ENCODE measurements at places on chromosomes 5 and 9. TPM values are rescaled to one million over a fixed set of nuclear protein-coding genes. Genes with fewer than 3 reads are reported as not detected.

- no peaks in the 10 kb centered on the region for H3K27me3 ChIP-seq
- no peaks in the 10 kb centered on the region for H3K36me3 ChIP-seq
- no peaks in the 10 kb centered on the region for H3K4me1 ChIP-seq
- no peak for DNase-seq
- H3K4me3 ChIP-seq, result no peak overlapping the region
Measured at GRCh38 chr5:112208699-112209615, 210.1 kb downstream of the EPB41L4A start.

DNA sequence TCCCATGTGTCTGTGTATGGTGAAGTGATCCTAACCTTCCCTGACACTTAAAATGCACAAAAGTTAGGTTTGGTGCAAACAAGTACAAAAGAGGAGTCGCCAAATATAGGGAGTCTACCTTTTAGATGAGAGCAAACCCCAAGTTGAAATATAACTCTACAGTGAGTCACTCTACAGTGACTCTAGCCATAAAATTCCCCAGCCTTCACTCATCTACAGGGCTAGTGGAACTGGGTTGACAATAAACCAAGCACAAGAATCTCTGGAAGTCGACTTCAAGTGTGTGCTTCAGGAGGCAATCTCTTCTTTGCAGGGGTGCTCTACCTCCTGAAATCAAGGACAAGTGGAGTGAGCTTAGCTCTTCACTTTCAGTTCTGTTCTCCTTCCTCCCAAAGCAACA is 3.3 kb downstream of the SHISAL2B start:
- H3K27me3 ChIP-seq, result no peaks in the 10 kb centered on the region
- H3K27ac ChIP-seq, result no peak overlapping the region
- peaks cover 4% of the 10 kb centered on the region for H3K4me1 ChIP-seq
- no peaks in the 10 kb centered on the region for H3K36me3 ChIP-seq

- DNase-seq, result no peak
- H3K36me3 ChIP-seq, result no peaks in the 10 kb centered on the region
- H3K4me3 ChIP-seq, result no peak overlapping the region
- H3K27me3 ChIP-seq, result no peaks in the 10 kb centered on the region
- H3K27ac ChIP-seq, result no peak overlapping the region
- H3K4me1 ChIP-seq, result no peaks in the 10 kb centered on the region
Measured at GRCh38 chr5:9483243-9483642, 62.6 kb downstream of the SEMA5A start.

DNA sequence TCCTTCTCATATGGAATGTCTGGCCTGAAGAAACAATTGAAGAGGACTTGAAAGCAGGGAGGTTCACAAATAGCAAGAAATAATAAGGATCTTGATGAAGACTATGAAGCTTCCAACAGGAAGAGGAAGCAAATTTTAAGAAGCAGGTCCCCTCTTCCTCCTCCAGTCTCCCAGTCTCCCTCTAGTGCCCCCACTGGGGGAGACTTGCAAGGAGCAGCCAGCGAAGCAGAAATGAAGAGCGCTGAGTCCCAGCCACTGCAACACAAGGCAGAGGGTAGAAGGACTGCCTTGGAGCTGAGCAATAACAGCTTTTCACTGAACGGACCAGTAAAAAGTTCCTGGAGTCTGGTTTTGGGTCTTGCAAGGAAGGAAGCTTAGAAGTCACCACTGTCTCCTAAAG is 32.6 kb upstream of the ACO1 start:
- no peaks in the 10 kb centered on the region for H3K4me1 ChIP-seq
- H3K27ac ChIP-seq, result no peak overlapping the region
- no peak for DNase-seq

The PCDHA9 gene
- total RNA-seq, result 2.0 TPM

Data from testis (tissue), 5 donors.